ENCODE measurements at places on chromosomes 5 and 9.
A peak's percentile ranks its signal among the peaks of the same experiment; 100 is the strongest.

- no peak for DNase-seq
These were observed 133.1 kb upstream of the POU5F2 start for GRCh38 chr5:93874491-93874890.

DNA sequence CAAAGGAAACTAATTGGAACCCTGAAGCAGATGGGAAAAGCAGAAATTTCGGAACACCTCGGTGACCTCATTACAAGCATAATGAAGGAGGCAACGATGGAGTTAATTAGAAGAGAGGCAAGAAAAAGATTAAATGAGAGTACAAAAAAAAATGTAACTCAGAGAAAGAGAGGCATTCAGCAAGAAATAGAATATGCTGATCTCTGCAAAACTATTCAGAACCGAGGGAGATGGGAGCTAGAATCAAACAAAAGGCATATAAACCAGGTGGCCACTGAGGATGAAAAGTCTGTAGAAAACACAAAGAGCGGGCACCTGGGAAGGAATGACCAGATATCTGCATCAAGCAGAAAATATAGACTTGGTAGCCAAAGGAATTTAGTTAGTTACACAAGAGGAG is 118.9 kb downstream of the CETN3 start:
- DNase-seq: no peak

DNA sequence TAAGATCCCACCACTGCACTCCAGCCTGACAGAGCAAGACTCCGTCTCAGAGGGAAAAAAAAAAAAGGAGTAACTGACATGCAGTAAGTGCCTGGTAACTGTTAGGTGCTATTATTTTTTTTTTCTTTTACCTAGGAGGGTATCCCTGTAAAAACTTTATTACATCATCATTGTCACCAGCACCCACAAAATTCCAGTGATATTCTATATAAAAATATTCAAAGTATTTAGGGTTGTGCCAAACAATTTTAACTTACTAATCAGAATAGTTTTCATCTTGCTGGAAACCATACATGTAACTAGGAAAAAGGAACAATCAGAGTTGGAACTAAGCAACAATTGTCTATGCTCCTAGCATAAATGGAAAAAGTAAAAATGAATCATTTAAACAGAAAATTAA is 112.4 kb downstream of the SSBP2 start:
- DNase-seq: no peak

GRCh38 chr9:133340256-133340655 is 4.3 kb upstream of the SURF6 start:
- no peak for DNase-seq

GRCh38 chr5:177983763-177984583 is 12.1 kb downstream of the PROP1 start:
- DNase-seq: no peak

DNA sequence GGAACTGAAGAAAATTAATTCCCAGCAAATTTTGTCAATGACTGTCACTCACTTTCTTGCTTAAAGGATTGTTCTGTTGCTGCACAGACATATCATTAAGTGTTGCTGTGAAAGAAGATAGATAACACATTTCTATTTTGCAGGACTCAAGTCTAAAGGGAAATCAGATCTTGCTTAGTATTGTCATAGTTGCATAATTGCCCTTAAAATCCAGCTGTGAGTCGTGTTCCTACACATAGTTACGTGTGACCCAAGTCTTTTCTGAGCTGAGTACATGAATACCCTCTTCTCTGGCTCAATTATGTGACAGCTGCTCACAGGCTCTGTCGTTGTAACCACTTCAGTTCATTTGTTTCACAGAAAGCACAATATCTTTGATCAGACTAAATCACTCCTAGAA is 390.8 kb downstream of the DTWD2 start:
- no peak for DNase-seq

- no peak for DNase-seq
These were observed 164.0 kb downstream of the CCDC192 start for GRCh38 chr5:127867022-127867783.

- no peak for DNase-seq
These were observed 664.2 kb upstream of the ZNF608 start for GRCh38 chr5:125410537-125411070.

- no peak for DNase-seq
These were observed 143.9 kb downstream of the GOLPH3 start for GRCh38 chr5:32030222-32030621.

- DNase-seq: no peak
These were observed 5.6 kb downstream of the RBM27 start for GRCh38 chr5:146208916-146209522.

GRCh38 chr5:86679949-86680348 is 62.2 kb downstream of the COX7C start:
- no peak for DNase-seq

DNA sequence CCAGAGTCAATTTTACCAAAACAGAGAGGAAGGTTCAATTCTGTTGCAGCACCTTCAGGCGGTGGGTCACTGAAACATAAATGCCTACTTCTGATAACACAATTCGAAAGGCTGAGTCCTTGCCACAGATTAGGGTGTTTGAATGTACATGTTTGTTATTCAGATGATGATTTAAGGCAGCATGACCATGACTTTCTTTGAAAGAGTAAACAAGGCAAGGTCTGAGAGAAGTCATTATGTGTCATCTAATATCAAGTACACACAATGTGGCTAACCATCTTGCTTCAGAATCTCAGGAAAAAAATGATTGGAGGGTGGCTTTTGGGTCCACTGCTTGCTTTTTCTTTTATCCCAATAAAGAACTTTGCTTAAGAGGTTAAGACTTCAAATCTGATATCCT is 457.5 kb downstream of the TAF11L14 start:
- no peak for DNase-seq

GRCh38 chr5:15023846-15024245 is 152.3 kb upstream of the ANKH start:
- no peak for DNase-seq

DNA sequence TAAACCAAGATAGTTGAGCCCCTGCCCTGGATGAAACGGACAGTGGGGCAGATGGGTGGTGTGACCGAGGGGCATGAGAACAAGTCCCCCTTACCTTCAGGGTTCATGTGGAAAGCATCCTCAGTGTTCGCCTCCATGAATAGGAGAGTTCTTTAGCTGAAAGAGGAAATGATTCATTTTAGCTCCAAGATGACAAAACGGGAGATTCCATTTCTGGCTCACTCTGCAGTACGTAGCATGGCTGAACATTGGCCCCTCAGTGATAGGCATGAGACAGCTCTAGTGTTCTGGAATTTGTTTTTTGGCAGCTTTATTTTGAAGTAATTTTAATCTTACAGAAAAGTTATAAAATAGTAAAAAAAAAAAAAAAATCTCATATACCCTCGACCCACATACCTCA is 70.2 kb upstream of the AGXT2 start:
- DNase-seq: no peak

- no peak for DNase-seq
These were observed 38.7 kb downstream of the AGXT2 start for GRCh38 chr5:35009019-35009418.

GRCh38 chr9:2116073-2116472 is 100.9 kb downstream of the SMARCA2 start:
- DNase-seq: peak; percentile 3

DNA sequence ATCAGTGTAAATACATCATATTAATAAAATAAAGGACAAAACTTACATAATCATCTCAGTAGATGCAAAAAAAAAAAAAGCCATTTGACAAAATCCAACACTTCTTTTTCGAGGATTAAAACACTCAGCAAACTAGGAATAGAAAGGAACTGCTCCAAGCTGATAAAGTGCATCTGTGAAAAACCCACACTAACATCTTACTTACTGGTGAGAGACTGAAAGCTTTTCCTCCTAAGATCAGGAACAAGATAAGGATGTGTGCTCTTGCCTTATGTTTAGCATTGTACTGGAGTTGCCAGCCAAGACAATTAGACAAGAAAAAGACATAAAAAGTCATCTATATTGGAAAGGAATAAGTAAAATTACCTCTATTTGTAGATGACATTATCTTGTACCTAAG is 120.2 kb upstream of the SAP30L start:
- DNase-seq: no peak

DNA sequence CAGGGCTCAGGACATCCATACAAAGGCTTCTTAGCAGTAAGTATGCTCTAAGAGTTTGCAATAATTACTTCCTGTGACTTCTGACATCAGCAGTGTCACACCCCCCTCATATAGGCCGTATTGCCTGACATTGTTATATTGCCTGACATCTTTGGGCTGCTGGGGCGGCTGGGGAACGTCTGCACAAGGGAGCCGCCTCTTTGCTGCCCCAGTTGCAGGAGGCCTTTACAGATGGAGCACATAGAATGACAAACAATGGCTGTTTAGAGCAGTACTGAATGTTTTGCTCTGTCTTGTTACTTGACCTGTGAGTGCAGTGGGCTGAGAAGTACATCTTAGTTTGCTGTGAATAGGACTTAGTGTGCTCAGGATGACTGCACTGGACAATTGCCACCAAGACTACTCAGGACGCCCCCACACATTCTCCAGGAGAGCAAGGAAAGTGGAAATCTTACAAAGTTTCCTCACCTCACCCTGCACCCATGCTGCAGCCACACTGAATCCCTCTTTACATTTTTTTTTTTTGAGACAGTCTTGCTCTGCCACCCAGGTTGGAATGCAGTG is 65.4 kb upstream of the SPOCK1 start:
- DNase-seq: no peak

- peak; percentile 84 for DNase-seq
These were observed 7.1 kb downstream of the PHYHD1 start for GRCh38 chr9:128927731-128928411.

DNA sequence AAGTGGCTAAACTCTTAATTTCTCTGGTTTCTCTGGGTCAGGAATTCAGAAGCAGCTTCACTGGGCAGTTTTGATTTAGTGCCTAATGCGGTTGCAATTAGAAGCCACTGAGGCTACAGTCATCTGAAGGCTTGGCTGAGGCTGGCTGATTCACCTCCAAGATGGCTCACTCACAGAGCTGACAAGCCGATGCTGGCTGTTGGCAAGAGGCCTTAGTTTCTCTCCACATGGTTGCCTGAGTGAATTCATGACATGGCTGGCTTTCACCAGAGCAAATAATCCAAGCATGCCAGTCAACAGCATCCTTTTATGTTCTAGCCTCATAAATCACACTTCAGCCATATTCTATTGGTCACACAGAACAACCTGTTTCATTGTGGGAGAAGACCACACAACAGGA is 2.8 kb upstream of the CDK7 start:
- DNase-seq: no peak

DNA sequence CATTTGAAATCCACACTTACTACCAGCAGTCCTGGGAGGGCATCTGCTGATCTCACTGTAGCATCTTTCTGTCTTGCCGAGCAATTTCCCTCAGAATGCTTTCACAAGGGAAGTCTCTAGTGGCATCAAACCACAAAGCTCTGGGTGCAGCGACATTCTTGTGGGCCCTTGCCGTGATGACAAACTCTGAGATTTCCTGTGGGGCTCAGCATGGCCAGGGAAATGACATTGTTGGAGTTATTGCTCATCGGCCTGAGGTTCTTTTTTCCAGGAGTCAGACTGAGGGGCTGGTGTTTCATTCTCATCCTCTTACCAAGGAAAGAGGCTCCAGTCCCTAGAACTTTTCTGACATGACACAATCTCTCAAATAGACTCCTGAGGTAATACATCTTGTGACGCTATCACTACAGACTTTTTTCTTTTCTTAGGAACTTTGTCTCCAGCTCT is 51.4 kb downstream of the PFDN1 start:
- DNase-seq: no peak

DNA sequence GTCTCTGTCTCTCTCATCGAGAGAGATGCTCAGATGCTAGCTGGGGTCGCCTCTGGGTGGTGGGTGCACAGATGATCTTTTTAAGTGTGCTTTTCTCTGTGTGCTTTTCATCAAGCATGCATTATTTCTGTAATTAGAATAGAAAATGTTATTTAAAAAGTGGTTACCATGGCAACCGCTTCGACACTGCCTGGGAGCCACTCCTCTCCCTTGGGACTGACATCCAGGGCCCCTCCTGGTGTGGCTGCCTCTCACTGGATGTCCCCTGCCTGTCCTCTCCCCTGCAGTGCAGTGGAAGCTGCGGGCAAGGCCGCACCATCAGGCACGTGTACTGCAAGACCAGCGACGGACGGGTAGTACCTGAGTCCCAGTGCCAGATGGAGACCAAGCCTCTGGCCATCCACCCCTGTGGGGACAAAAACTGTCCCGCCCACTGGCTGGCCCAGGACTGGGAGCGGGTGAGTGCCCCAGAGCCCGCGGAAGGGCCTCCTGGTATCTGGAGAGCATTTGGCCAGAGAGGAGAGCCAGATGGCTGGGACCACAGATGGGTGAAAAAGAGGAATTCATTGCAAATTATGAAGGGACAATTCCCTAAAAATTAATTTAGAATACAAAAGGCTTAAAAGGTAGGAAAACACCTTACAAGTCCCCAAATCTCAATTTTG is 34.7 kb downstream of the ADAMTSL2 start:
- no peak for DNase-seq

GRCh38 chr9:99015890-99016289 is 72.2 kb downstream of the COL15A1 start:
- no peak for DNase-seq

- no peak for DNase-seq
These were observed 661 bp downstream of the PDCL start for GRCh38 chr9:122827761-122828093.

GRCh38 chr5:380701-381309 is 59.3 kb downstream of the AHRR start:
- DNase-seq: no peak

GRCh38 chr9:81424431-81424830 is 264.9 kb downstream of the TLE1 start:
- DNase-seq: no peak

DNA sequence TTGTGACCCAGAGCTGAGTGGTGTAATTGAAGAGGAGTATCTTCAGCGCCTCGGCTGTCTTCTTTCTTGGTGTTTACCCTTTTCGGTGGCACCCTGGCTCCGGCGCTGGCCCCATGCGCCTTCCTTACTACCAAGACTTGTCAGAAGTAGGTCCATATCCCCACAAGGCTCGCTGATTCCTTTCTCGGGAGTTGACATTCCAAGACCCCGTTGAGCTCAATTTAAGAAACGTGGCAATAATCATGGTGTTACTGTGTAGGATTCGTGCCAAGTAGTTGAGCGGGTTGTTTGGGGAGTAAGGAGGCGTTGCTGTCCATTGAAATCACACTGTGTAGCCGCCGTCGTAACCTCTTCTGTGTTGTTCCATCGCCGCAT is 795 bp downstream of the NDUFAF2 start:
- peak; percentile 19 for DNase-seq

DNA sequence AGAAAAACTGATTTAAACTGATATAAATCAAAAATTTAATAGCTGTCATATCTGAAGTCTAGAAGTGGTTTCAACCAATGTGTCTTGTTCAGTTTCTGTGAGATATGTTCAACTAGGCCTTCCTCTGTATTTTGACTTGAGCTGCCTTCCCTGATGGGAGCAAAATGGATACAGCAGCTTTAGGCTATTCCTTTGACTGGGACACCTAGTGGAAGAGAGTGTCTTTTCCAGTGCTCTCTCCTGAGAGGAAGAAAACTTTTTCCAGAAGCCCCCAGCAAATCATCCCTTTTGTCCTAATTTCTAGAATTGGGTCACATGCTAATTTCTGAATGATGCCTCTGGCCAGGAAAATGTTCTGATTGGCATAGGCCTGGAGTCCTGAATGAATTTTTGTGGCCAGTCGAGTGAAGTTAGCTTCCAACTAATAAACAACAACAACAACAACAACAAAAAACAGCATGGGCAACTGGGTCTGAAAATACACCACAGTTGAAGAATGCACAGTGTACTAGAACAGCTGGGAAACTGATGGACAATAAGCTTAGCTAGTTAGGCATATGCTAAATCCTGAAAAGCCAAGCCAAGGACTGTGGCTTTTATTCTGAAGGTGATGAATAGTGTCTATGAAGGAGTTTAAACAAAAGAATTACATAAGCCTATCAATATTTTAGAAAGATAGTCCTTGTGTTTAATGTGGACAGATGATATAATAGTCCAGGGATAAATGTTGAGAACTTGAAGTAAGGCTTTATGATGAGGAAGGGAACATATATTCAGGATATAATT is 125.7 kb downstream of the FBN2 start:
- DNase-seq: no peak
